ENCODE measurements at places on chromosomes 4 and X.

DNA sequence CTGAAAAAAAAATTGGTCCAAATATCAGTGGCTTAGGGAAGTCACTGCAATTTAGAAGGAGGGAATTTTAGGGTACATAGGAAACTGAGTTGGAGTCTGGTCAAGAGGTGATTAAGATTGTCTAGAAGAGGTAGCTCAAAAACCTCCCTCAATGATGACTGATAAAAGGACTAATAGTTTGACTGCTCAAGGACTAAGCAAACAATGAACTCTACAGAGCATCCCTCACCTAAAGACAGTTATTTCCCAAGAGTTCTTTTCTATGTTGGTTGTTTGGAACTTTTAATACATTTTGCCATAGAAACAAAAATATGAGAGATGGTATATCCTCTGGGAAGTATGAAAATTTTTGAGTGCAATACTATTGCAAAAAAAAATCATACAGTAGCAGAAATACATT is 35.7 kb downstream of the MAOB start:
- no peak for DNase-seq

DNA sequence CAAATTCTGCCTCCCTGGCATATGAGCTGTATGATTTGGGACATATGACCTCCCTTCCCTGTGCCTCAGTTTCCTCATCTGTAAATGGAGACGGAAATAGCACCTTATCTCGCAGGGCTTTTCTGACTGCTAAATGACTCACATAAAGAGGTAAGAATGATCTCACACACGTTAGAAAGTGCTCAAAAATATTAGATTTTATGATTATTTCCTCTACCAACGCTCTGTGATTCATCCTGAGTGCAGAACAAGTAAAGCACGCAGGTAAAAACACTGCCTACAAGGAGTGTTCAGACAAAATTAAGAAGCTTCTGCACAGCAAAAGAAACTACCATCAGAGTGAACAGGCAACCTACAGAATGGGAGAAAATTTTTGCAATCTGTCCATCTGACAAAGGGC is 21.1 kb downstream of the ACSL1 start:
- DNase-seq = no peak

DNA sequence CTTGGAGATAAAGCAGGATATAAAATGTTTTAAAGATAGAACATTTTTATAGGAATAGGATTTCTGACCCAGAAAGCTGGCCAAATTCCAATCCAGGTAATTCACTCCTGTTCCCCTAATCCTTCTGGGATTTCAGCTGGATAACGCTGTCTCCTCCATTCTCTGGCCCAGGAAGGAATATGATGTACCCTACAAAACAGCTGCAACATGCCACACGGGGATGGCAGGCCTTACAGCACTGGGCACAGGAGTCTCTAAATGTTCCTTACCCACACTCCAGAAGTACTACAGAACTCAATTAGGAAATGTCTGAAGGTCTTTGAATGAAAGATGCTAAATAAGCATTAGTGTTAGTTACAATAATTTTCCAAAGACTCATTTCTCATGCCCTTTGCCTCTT is 15.8 kb downstream of the CAMK2D start:
- no peak for DNase-seq

DNA sequence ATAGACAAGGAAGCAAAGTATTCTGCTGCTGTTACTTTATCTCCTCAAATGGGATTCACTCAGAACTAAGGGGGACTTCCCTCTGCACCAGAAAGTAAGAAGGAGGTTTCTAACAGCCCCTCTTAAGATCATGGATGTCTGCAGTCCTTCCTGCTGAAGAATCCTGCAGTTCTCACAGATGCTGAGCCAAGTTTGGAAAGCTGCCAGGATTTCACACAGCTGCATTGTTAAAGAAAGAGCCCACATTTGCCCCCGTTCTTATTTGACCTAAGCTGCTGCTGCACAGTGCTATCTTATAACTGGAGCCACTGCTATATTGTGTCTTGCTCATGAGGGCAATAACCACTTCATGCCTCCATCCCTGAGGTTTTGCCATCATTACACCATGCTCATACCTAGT is 81.1 kb downstream of the FAAH2 start:
- DNase-seq = no peak

DNA sequence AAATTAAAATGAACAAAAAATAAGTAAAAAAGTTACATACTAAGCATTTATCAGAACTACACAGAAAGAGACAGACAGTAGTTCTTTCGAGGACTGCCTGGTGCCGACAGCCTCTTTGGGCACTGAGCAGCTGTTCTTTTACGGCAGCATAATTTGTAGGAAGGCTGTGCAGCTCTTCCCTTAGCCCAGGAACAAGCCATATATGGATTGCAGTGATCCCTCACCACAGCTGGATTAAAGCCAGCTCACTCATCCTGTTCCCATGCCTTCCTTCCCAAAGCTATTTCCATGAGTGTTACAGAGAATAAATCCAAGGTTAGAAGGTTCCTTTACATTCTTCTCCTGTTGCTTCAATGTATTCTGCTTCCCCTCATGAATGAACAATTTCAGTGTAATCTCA is 71.7 kb downstream of the DDX60L start:
- DNase-seq = peak; percentile 83

DNA sequence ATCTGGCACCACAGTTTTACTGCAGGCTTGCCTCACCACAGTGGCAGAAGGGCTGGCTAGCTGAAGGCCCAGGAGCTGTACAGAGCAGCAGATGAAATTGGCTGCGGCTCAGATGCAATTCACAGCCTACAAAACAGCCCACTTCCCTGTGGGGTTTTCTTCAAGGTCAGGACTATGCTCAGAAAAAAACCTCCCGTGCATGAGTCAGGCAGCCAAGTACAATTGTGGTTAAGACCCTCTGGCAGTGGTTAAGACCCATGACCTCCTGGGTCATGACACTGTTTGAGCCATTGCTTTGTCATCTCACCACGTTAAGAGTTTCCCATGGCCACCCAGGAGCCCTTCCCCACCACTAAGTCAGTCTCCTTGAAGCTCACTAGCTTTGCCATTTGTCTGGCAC is 276.3 kb downstream of the HNRNPD start:
- no peak for DNase-seq

GRCh38 chr4:118712872-118713271 is 27.7 kb downstream of the METTL14 start:
- DNase-seq = no peak

DNA sequence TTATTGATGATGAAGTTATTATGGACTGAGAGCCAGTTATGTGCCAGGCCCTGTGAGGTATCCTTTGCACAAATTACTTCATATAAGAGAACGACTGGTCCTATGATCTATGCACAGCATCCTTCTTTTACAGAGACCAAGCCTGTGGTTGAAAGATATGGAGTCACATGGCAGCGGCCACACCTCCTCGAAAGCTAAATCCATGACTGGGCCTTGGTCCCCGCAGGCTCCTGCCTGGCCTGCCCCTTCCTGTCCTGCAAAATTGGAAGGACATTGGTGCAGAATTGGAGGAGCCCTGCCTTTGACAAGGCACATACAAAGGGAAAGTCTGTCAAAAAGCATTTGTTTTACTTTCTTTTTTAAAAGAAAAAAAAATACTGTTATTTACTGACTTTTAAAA is 18.3 kb downstream of the SORBS2 start:
- no peak for DNase-seq

DNA sequence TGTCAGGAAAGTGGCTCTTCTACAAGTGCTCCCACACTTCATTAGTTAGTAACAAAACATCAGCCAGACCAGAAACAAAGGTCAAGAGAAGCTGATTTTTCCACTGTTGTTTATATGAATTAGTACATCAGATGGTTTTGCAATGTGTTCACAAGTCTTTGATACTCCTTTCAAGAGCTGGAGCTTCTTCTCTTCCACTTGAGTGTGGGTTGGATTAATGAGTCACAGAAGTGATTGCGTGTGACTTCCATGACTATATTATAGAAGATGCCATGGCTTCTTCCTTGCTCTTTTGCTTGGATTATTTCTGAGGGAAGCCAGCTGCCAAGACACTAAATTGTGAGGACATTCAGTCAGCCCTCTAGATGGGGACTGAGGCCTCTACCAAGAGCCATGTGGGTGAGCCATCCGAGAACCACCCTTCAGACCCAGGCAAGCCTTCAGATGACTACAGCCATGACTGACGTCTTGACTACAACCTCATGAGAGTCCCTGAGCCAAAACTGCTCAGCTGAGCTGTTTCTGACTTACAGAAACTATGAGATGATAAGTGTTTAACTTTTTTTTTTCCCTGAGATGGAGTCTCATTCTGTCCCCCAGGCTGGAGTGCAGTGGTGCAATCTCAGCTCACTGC is 18.1 kb downstream of the SOWAHB start:
- DNase-seq = no peak
